A549 treated with AZD2906 at 1 μM for 4 hours (cell line): ENCODE measurements at places on chromosomes 7 and 10. TPM values are rescaled to one million over a fixed set of nuclear protein-coding genes. Genes with fewer than 3 reads are reported as not detected.

Gene FAM25C
- total RNA-seq: 1.0 to 3.0 TPM in 2 of 5 replicates, not detected in the others

Gene GIMAP6
- total RNA-seq: not detected in 5 replicates

Gene GPR15LG
- total RNA-seq: not detected in 5 replicates

Gene NKX1-2
- total RNA-seq: 0.02 to 0.05 TPM (median 0.03 TPM) in 5 replicates

Gene ASB10
- total RNA-seq: not detected in 5 replicates

Gene ACTL6B
- total RNA-seq: not detected in 5 replicates

Gene ZNF804B
- not detected in 5 replicates for total RNA-seq

Gene NPSR1
- total RNA-seq: not detected in 5 replicates

Gene VTI1A
- total RNA-seq: 11.2 to 14.9 TPM (median 13.1 TPM) in 5 replicates

Gene KCNH2
- total RNA-seq: 4.0 to 5.9 TPM (median 5.4 TPM) in 5 replicates

Gene CHAT
- total RNA-seq: not detected in 5 replicates

Gene BBS9
- 2.6 to 3.9 TPM (median 2.7 TPM) in 5 replicates for total RNA-seq

Gene FAM237B
- 0.02 to 0.10 TPM (median 0.05 TPM) in 5 replicates for total RNA-seq

Gene RPEL1
- 0.07 TPM in 2 of 5 replicates, not detected in the others for total RNA-seq

Gene HSPA12A
- total RNA-seq: 8.0 to 9.8 TPM (median 8.7 TPM) in 5 replicates

Gene POLD2
- 150 to 170 TPM (median 169 TPM) in 5 replicates for total RNA-seq

Gene DOCK1
- total RNA-seq: 18.5 to 24.4 TPM (median 23.2 TPM) in 5 replicates

Gene UNCX
- 0.05 to 0.06 TPM in 2 of 5 replicates, not detected in the others for total RNA-seq

Gene NUTM2B
- 0.19 to 0.42 TPM (median 0.26 TPM) in 5 replicates for total RNA-seq

Gene NOC3L
- 18.9 to 26.3 TPM (median 21.4 TPM) in 5 replicates for total RNA-seq

Gene OIT3
- 0.02 to 0.06 TPM (median 0.05 TPM) in 3 of 5 replicates, not detected in the others for total RNA-seq

Gene OPTN
- total RNA-seq: 46.8 to 58.7 TPM (median 55.7 TPM) in 5 replicates

Gene FEZF1
- total RNA-seq: not detected in 5 replicates

Gene ZFYVE27
- 18.6 to 23.2 TPM (median 22.0 TPM) in 5 replicates for total RNA-seq

Gene MSANTD7
- total RNA-seq: 10.2 to 12.5 TPM (median 10.3 TPM) in 5 replicates

Gene ZPBP
- not detected in 5 replicates for total RNA-seq

Gene PLCE1
- 6.8 to 8.8 TPM (median 8.0 TPM) in 5 replicates for total RNA-seq

Gene MDFIC
- total RNA-seq: 17.3 to 21.8 TPM (median 21.0 TPM) in 5 replicates
